ENCODE measurements at places on chromosomes 7 and 10.

- no peak for DNase-seq
These were observed 52.4 kb upstream of the ADRB1 start for GRCh38 chr10:113991091-113991860.

DNA sequence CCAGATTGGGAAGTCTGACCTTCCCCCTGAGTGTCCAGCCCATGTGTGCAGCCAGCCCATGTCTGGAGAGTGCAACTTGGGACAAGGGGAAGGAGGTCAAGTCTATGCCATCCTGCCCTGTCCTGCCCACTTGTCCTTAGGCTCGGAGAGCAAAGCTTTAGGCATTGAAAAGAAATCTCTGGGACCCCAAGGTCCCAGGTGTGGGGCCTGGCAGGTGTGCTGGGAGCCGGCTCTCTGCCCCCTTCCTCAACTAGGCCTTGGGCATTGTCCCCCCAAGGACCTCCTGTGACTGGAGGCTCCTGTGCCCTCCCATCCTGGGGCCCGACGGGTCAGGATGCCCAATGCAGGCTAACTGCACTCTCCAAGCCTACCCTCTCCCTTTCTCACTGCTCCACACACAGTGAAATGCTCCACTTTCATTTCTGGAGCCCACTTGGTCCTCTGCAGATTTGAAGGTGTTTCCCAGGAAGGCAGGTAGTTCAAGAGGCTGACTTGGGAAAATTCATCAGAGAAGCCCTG is 124.7 kb downstream of the PTPN20 start:
- no peak for DNase-seq

GRCh38 chr7:31126976-31127375 is 74.9 kb downstream of the ADCYAP1R1 start:
- DNase-seq, result no peak

DNA sequence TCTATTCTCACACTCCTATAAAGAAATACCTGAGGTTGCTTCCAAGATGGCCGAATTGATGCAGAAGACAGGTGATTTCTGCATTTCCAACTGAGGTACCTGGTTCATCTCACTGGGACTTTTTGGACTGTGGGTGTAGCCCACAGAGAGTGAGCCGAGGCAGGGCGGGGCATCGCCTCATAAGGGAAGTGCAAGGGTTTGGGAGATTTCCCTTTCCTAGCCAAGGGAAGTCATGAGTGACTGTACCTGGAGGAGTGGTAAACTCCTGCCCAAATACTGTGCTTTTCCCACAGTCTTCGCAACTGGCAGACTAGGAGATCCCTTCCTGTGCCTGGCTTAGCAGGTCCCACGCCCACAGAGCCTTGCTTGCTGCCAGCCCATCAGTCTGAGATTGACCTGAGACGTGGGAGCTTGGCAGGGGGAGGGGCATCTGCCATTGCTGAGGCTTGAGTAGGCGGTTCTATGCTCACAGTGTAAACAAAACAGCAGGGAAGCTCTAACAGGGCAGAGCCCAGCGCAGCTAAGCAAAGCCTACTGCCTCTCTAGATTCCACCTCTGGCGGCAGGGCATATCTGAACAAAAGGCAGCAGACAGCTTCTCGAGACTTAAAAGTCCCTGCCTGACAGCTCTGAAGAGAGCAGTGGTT is 152.2 kb downstream of the ARL4A start:
- no peak for DNase-seq

DNA sequence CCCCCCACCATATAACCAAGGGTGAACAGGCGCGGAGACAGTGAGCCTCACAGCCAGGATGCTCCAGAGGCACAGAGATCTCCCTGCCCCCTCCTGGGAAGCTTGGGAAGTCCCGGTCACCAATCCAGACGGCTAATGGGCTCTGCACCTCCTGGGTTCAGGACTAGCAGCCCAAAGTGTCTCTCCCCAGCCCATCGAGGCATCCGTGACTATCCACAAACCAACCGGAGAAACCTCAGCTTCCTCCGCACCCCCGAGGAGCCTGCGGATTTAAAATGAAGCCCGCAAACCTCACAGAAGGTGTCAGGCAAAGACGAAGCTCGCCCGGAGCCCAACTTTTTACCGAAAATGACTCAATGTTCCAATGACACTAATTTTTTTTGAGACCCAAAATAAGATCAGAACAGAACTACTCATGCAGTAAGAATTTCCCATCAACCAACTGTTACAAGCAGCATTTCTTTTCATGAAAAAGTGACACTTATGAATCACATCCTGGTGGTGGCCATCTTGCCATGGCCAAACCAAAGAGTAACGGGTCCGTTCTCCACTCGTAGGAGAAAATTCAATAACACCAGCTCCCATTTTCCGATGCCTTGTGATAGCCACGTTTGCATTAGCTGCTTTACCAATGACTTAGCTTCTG is 6.0 kb downstream of the PDGFA start:
- no peak for DNase-seq

- no peak for DNase-seq
These were observed 2.8 kb downstream of the CAMK2G start for GRCh38 chr10:73871295-73872189.

- DNase-seq, result no peak
These were observed 21.3 kb downstream of the CCDC3 start for GRCh38 chr10:12980102-12980661.

DNA sequence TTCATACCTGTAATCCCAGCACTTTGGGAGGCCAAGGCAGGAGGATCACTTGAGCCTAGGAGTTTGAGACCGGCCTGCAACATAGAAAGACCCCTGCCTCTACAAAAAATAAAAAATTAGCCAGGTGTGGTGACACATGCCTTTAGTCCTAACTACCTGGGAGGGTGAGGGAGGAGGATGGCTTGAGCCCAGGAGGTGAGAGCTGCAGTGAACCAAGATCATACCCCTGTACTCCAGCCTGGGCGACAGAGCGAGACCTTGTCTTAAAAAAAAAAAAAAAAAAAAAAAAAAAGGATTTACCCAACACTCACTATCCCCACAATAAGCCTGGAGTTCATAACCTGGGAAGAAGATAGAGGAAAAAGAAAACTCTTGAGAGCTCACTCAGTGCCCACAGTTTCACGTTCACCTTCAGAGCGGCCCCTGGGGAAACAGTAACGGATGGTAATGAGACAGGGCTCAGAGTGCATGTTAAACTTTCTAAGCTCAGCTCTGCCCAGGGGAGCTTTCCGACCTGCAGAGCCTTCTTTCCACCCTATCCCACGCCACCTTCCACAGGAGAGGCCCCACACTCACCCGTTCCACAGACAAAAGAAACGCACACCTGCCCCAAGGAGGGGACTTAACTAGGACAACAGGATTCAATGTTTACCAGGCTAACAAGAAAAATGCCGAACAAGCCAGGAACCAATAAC is 259.8 kb upstream of the KLF14 start:
- no peak for DNase-seq

GRCh38 chr10:85635650-85636049 is 730.9 kb downstream of the GRID1 start:
- DNase-seq, result no peak

DNA sequence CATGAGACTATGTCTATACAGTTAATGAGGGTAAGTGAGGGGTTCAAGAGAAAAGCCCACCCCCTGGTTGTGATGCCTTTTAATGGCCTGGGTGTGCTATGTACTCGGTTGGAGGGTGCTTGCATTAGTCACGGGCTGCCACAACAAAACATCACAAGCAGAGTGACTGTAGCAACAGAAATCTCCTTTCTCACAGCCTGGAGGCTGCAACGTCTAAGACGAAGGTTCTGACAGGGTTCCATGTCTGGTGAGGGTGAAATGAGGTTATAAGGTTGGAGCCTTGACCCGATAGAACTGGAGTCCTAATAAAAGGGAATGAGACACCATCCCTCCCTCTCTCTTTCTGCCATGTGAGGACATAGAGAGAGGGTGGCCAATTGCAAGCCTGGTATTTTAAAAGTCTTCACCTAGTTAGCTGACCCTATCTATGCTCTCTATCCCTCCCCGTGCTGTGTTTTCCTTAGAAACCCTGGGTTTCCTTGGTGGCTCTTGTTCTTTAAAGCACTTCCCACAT is 126.0 kb upstream of the GDF10 start:
- DNase-seq, result no peak

DNA sequence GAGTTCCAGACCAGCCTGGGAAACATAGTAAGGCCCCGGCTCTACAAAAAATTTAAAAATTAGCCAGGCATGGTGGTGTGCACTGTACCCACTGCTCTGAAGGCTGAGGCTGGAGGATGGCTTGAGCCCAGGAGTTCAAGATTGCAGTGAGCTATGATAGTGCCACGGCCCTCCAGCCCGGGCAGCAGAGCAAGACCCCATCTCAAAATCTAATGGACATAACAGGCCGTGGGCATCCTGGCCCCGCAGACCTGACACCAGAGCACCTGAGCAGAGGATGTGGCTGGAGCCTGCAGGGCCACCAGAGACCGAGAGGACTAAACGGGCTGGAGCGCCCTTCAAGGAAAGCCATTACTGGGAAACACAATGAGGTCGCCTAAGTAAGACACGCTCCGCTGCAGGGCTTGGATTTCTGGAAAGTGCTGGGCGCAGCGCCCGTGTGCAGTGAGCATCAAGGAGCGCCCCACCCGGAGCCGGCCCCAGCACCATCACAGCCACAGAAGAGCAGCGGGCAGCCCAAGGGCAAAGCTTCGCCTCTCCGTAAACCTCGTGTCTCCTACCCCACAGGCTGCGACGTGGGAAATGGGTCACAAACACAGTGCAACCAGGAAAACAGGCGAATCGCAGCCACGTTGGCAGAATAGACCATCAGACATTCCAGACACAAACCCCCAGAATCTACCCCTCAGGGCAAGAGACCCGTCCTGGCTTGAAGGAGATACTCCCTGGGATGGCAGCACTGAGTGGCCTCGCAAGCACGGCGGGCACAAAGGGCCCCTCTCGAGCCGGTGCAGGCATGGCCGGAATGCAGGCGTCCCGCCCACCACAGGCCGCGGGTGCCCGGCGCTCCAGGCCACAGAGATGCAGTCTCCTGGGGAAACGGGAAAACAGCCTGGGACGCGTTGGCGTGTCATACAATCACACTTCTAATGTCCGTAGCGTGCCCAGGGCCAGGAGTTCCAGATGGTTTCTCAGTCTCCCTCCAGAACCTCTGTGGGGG is 4.9 kb downstream of the RADIL start:
- DNase-seq, result no peak
